ENCODE measurements at places on chromosomes 11 and 22. TPM values are rescaled to one million over a fixed set of nuclear protein-coding genes. Genes with fewer than 3 reads are reported as not detected.

GRCh38 chr11:75270896-75271418 lies 30.4 kb downstream of the TPBGL start:
- no peak for DNase-seq

DNA sequence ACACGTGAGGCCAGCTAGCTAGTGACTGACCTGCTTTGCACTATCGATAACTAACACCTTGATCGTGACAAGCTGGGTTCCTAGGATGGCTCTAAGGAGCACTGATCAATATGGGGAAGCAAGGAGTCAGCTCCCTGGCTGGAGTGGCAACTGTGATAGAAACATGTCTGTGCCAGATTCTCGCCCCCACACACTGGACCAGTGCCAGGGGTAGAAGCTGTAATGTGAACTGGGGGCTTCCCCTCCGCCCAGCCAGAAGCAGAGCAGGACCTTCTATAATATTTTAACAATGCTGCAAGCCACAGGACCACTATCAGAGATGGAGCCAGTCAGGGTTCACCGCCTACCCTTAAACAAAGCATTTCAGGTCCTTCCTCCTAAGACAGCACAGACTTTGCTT lies 96.5 kb downstream of the DSCAML1 start:
- DNase-seq = no peak

GRCh38 chr22:20980523-20980922 lies 1.6 kb upstream of the LZTR1 start:
- no peak for DNase-seq

- DNase-seq = no peak
Measured at GRCh38 chr22:49664891-49665290, 162.8 kb downstream of the BRD1 start.

- no peak for DNase-seq
Measured at GRCh38 chr11:78840623-78841022, 266.0 kb upstream of the NARS2 start.

DNA sequence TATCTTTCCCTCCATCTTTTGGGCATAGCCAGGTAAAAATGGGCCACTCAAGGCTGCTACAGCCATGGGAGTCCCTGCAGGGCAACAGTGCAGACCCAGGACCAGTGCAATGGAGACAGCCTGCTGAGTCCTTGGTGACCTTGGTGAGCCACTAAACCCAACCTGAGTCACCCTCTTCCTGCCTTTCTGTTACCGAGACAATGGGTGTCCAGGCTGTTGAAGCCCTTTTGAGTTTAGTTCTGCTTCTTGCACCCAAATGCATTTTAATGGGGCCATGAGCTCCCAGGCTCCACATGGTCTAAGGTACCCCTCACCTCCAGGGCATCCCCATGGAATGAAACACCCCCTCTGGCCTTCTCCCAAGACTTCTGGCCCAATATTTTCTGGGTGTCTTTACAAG lies 874 bp upstream of the PLAAT4 start:
- DNase-seq = no peak

- no peak for DNase-seq
Measured at GRCh38 chr11:3775736-3776406, 21.5 kb downstream of the NUP98 start.

- no peak for DNase-seq
Measured at GRCh38 chr22:50556703-50557102, 6.0 kb downstream of the SYCE3 start.

DNA sequence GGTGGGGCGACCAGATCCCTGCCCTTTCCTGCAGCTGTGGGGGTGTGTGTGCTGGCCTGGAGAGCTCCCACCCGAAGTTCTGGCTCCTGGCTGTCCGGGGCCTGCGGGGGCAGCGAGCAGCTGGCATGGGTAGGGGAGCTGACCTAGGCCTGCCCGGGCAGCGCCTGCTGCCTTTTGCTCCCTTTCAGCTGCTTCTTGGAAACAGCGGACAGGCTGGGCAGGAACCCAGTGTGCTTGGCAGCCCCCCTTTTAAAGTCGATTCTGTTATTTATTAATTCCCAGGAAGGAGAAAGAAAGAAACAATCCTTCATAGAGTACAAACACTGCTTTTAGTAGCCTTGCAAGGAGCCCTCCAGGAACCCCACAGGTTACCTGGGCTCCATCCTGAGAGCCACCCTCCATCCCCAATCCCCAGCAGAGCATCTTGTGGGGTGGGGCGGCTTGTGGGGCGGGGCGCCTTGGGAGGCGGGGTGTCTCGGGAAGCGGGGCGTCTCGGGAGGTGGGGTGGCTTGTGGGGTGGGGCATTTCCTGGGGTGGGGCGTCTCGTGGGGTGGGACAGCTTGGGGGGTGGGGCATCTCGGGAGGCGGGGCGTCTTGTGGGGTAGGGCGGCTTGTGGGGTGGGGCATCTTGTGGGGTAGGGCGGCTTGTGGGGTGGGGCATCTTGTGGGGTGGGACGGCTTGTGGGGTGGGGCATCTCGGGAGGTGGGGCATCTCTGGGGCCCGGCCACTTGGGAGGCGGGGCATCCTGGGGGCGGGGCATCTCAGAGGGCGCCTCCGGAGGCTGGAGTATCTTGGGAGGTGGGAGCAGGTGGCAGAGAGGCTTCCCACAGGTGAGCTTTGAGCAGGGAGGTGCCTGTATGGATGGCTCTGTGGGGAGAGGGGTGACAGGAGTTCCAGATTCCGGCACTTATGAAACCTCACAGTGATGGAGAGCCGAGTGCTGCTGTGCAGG lies 7.0 kb downstream of the CD81 start:
- DNase-seq = no peak

- DNase-seq = no peak
Measured at GRCh38 chr11:21949763-21950413, 243.0 kb upstream of the ANO5 start.

GRCh38 chr11:60925868-60926267 lies 1.6 kb downstream of the TMEM132A start:
- DNase-seq = peak; percentile 92

GRCh38 chr22:26273011-26273675 lies 103.9 kb downstream of the SEZ6L start:
- no peak for DNase-seq

GRCh38 chr22:23137905-23138561 lies 3.8 kb downstream of the RSPH14 start:
- peak; percentile 60 for DNase-seq

- DNase-seq = no peak
Measured at GRCh38 chr22:43824724-43825420, 12.8 kb upstream of the EFCAB6 start.

- peak; percentile 62 for DNase-seq
Measured at GRCh38 chr11:124748481-124749343, 3.3 kb downstream of the VSIG2 start.

DNA sequence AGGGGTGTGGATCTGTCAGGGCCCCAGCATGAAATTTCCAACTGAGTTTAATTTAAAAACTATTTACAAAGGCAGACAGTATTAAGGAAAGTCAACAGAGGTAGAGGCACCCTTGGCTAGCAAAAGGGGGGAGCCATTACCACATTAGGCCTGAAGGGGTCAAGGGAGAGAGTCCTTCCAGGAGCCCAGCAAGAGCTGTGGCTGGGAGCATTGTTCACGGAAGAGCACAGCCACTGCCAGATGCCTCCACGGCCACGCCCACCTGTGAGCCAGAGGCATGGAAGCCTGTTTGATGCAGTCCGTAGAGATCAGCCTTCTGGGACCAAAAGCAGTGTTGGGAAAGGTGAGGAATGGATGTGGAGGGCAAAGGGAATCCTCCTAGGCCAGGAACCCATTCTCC lies 102.6 kb downstream of the GALNT18 start:
- DNase-seq = no peak

DNA sequence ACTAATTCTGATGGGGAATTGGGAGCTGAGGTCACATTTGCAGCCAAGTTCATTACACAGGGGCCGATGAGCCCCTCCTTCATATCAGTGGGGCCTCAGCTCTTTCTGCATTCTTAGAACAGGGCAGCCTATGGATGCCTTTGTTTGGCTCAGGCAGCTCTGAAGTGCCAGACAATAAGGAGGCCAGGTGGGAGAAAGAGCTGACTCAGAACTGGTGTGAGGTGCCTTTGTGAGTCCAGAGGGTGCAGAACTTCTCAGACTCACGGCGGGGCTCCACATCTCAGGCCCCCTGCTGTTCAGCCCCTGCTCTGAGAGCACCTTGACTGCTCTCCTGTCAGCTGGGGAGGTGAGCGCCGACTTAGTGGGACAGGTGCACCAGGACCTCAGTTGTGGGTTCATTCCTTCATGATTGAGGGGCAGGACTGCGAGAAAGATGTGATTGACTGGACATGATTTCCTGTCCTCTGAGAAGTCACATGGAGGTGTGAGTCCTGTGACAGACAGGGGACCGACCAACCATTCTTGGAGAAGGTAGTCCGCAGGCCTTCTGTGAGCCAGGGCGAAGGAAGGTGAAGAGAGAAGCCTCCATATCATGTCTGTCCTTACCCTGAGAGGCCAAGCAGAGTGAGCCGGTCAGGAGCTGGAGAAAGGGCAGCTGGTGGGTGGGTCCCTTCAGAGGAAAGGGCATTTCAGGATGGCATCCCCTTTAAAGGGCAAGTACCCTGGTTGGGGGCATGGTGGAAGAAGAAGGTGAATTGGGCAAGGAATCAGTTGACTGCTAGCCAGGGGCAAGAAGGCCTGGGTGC lies 245.0 kb upstream of the TBCEL start:
- DNase-seq = no peak

- DNase-seq = no peak
Measured at GRCh38 chr11:57873196-57873911, 111.8 kb downstream of the CTNND1 start.

DNA sequence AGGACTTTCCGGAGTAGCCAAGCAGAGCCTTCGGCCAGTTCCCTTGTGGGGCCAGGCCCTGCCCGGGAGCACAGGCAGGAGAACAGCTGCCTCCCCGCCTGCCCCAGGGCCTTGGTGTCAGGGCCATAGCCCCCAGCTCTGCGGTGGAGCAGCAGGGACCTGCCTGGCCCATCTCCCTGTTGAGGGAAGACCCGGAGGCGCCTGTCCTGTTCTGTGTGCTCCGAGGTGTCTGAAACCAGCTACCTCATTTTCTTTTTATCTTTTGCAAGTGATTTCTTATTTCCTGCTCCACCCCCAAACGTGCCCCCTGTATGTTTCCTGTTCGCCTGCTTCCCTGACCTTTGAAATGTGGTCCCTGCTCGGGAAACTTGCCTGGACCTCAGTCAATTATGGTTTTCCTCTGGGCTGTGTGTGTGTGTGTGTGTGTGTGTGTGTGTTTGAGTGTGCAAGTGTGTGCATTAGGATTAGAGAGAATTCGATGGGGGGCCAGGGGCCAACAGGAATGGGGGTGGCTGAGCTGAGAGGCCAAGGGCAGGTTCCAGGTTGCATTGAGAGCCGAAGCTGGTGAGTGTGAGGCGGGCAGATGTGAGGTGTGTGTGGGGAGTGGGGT lies 19.1 kb downstream of the LRP5 start:
- no peak for DNase-seq

GRCh38 chr11:35056391-35057093 lies 82.4 kb upstream of the CD44 start:
- DNase-seq = no peak

DNA sequence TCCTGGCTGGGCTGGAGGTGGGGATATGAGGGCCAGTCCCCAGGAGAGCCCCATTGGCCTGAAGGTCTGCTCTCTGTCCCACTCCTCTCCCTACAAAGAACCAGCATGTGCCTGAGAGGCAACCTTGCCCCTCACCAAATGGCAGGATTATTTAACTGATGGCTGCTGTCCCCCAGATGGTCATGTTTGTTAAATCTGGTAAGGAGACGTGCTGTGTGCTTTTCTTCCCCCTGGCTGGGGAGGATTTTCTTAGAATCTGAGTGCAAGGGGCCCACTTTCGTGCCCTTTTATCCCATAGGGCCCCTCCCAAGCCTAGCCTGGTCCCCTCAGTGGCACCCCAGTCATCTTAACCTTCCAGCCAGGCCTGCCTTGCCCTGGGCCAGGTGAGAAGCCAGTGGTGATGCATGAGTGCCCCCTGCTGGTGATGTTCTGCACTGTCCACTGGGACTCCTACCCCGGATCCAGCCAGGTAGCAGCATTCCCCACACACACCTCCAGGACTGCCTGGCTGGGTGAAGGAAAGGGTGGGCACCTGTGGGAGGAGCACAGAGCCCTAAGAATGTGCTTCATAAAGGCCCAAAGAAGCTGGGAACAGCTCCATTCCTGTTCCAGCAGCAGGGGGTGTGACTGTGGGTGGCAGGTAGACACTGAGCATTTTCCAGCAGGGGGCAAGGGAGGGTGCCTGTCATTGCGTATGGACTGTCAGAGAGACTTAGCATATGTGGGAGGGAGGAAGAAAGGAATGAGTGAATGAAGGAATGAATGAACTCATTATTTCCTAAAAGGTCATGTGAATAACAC lies 28.9 kb downstream of the MFNG start:
- peak; percentile 68 for DNase-seq

DNA sequence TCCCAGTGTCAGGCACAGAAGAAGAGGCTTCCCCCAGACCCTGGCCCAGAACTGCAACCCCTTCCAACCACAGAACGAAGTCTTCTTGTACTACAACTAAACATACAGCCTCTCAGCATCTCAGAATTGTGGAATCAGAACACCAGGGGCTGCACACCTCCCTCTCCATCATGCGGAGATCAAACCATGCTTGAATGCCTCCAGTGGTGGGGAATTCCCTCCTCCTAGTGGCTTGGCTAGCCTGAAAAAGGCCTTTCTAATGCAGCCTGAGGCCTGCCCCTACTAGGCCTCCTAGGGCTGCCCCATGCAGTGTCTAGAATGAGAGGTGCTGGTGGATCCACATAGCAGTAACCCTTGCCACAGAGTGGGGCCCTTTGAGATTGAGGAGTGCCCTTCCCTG lies 62.7 kb downstream of the WNT7B start:
- no peak for DNase-seq

GRCh38 chr11:16392616-16393015 lies 36.3 kb upstream of the SOX6 start:
- no peak for DNase-seq

DNA sequence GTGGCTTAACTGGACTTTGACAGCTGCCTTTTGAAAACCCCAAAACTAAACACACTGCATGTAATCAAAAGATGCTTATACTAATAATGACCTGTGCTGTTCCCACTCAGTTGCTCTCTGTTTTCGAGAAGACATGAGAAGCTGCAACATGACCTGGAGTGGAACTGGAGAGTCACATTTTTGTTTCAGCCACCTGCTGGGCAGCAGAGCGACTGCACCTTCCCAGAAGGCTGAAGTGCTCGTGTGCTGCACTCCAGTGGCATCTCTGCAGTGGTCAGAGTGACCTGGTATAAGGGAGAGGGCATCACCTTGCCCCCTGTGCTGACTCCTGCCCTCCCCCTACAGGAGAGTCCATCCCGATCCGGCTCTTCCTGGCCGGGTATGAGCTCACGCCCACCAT lies 8.6 kb downstream of the THYN1 start:
- no peak for DNase-seq

Gene BRSK2
- 0.13 TPM for polyA plus RNA-seq

Gene CPT1A
- polyA plus RNA-seq = 30.5 TPM

Gene SMIM35
- polyA plus RNA-seq = 0.05 TPM

Gene CELSR1
- not detected for polyA plus RNA-seq

Gene SULT4A1
- not detected for polyA plus RNA-seq

Gene SOX6
- polyA plus RNA-seq = not detected

Gene LGR4
- 0.27 TPM for polyA plus RNA-seq

Gene OR4D6
- polyA plus RNA-seq = not detected

Gene SPON1
- not detected for polyA plus RNA-seq

Gene NRIP3
- polyA plus RNA-seq = 1.0 TPM

Gene TPBGL
- not detected for polyA plus RNA-seq

Gene FAM168A
- 1.4 TPM for polyA plus RNA-seq

Gene MS4A4A
- 27.4 TPM for polyA plus RNA-seq
